Mesothelial cell of epicardium (in vitro differentiated cells): ENCODE measurements at places on chromosomes 5 and 9.

DNA sequence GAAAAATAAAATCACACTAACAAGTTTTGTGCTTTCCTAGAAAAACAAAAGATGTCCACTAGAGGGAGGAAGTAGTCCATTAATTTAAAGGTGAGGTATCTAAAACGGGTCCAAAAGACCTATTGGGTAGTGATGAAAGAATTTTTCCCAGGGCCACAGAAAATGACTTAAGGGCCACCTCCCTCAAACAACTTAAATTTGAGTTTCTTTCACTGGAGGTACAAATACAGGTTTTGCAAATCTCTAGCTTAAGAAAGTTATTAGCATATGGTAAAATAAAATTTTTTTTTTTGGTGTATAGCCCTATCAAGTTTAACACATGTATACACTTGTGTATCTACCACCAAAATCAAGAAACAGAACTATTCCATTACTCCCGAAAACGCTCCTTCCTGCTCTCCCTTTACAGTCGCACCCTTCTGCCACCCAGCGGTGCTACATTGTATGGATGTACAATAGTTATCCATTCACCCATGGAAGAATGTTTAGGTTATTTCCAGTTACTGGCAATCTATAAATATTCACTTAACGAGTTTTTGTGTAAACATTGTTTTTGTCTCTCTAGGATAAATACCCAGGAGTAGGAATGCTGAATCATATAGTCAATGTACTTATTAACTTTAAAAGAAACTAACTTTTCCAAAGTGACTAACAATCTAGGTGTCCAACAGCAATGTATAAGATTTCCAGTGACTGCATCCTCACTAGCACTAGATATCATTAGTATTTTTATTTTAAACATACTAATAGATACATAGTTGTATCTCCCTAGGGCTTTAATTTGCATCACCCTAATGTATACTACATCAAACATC is 21.9 kb downstream of the DEPDC1B start:
- no peak for DNase-seq
- peaks cover 2% of the 10 kb centered on the region for H3K4me1 ChIP-seq
- H3K27me3 ChIP-seq = no peaks in the 10 kb centered on the region
- H3K27ac ChIP-seq = no peak overlapping the region
- H3K36me3 ChIP-seq = peaks cover 8% of the 10 kb centered on the region

- H3K27me3 ChIP-seq = peaks cover 24% of the 10 kb centered on the region
- no peaks in the 10 kb centered on the region for H3K36me3 ChIP-seq
- peaks cover 51% of the 10 kb centered on the region for H3K4me1 ChIP-seq
- DNase-seq = no peak
Measured at GRCh38 chr5:5888284-5888683, 465.8 kb downstream of the ICE1 start.

DNA sequence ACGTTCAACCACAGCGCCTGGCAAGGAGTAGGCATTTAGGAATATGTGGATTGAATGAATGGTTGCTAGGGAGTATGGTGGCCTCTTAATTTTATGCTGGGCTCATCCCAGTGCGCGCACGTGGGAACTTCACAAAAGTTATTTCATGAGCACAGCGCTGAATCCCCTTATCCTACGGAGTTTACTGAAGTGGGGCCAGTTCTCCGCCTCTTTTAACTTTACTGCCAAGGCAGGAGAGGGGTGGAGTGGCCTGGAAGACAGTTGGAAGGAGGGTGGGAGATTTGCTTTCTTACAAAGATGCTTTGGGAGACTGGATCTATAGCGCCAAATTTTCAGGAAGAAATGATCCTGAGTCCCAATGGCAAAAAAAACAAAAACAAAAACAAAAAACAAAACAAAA is 326.5 kb downstream of the SH3GL2 start:
- peaks cover 82% of the 10 kb centered on the region for H3K27me3 ChIP-seq
- peak overlapping the region; percentile 72 for H3K4me3 ChIP-seq
- H3K4me1 ChIP-seq = peaks cover 25% of the 10 kb centered on the region
- DNase-seq = peak; percentile 38

GRCh38 chr9:134933076-134933659 is 15.5 kb upstream of the FCN1 start:
- DNase-seq = no peak
- no peaks in the 10 kb centered on the region for H3K36me3 ChIP-seq
- H3K4me1 ChIP-seq = peaks cover 11% of the 10 kb centered on the region
- no peak overlapping the region for H3K27ac ChIP-seq
- no peak overlapping the region for H3K4me3 ChIP-seq

- DNase-seq = no peak
- no peak overlapping the region for H3K4me3 ChIP-seq
- H3K4me1 ChIP-seq = no peaks in the 10 kb centered on the region
- no peaks in the 10 kb centered on the region for H3K36me3 ChIP-seq
Measured at GRCh38 chr5:109956884-109957283, 267.2 kb downstream of the MAN2A1 start.

GRCh38 chr5:204966-205670 is 12.8 kb downstream of the CCDC127 start:
- H3K4me3 ChIP-seq = no peak overlapping the region
- H3K27me3 ChIP-seq = no peaks in the 10 kb centered on the region

GRCh38 chr9:129757045-129757444 is 4.2 kb upstream of the PTGES start:
- no peak for DNase-seq
- no peaks in the 10 kb centered on the region for H3K27me3 ChIP-seq
- peaks cover 31% of the 10 kb centered on the region for H3K4me1 ChIP-seq

DNA sequence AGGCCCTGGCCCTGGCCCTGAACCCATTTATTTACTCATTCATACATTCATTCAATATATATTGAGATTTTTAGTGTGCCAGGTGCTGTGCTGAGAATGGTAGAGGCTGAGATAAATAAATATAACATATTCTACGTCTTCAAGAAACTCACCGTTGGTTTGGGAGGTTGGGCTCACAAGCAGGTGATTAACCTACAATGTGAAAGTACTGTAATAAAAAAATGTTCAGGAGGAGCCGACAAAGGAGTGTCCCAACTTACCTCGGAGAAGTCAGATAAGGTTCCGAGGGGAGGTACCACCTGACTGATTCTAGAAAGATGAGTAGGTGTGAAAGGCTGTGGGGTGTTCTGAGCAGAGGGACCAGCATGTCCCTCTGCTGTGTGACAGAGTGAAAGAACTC is 479.6 kb upstream of the KLF4 start:
- peaks cover 8% of the 10 kb centered on the region for H3K27me3 ChIP-seq
- no peak for DNase-seq
- no peak overlapping the region for H3K4me3 ChIP-seq
- no peaks in the 10 kb centered on the region for H3K4me1 ChIP-seq
- no peak overlapping the region for H3K27ac ChIP-seq

DNA sequence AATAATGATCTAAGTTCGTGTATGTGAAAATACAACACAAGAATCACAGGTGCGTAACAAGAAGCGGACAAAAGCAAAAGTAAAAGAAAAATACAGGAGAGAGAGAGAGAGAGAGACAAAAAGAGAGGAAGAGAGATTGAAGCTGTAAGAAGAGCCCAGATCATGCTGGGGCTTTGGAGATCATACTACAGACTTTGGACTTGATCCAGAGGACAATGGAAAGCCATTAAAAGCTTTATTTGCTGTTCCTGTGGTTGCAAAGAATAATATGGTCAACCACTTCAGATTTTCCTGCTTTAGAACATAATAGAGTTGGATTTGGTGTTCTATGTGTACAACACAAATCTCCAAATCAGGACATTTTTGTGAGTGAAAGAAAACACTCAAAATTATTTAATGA is 561.4 kb downstream of the CAAP1 start:
- no peak overlapping the region for H3K4me3 ChIP-seq
- H3K36me3 ChIP-seq = no peaks in the 10 kb centered on the region
- H3K4me1 ChIP-seq = peaks cover 2% of the 10 kb centered on the region
- no peak overlapping the region for H3K27ac ChIP-seq
- no peak for DNase-seq
- peaks cover 21% of the 10 kb centered on the region for H3K27me3 ChIP-seq

GRCh38 chr5:82105457-82105856 is 133.6 kb downstream of the ATG10 start:
- peaks cover 15% of the 10 kb centered on the region for H3K4me1 ChIP-seq
- H3K27ac ChIP-seq = no peak overlapping the region
- no peak overlapping the region for H3K4me3 ChIP-seq
- DNase-seq = no peak
- H3K27me3 ChIP-seq = no peaks in the 10 kb centered on the region

DNA sequence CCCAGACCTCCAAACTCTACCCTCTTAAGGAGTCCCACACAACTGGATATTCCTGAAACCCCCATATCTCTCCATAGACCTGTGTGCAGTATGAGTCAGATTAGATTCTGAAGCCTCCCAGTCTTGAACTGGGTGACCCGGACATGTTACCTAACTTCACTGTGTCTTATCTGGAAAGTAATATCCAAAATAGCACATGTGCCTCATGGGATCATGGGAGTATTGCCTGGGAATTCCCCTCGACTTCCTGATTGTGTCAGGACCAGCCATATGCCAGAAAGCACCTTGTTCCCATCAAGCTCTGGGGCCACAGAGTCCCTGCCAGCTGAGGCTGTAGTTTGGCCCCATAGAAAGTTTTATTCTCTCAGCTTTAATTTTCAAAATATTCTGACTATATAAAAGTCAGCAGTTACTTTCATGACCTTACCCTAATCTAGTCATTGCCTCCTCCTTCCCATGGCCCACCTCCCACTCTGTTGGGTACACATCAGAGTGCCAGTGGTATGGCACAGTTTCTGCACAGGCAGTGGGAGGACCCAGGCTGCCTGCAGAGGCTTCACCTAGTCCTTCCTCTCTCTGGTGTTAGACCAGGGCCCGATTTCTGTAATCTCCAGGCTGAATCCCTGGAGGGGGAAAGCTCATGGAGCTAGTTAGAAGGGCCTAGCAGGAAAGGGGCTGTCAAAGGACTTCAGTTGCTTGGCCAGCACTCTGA is 19.5 kb upstream of the B4GALT1 start:
- DNase-seq = no peak
- peaks cover 43% of the 10 kb centered on the region for H3K4me1 ChIP-seq
- no peaks in the 10 kb centered on the region for H3K36me3 ChIP-seq
- H3K4me3 ChIP-seq = no peak overlapping the region
- peaks cover 3% of the 10 kb centered on the region for H3K27me3 ChIP-seq

GRCh38 chr5:34866989-34867471 is 28.1 kb downstream of the TTC23L start:
- DNase-seq = no peak
- no peaks in the 10 kb centered on the region for H3K27me3 ChIP-seq
- peaks cover 7% of the 10 kb centered on the region for H3K36me3 ChIP-seq
- no peak overlapping the region for H3K4me3 ChIP-seq
- H3K27ac ChIP-seq = peak overlapping the region; percentile 52

GRCh38 chr5:56594792-56595191 is 220.6 kb upstream of the MAP3K1 start:
- no peak overlapping the region for H3K27ac ChIP-seq
- H3K27me3 ChIP-seq = no peaks in the 10 kb centered on the region
- H3K4me1 ChIP-seq = peaks cover 7% of the 10 kb centered on the region
- H3K36me3 ChIP-seq = no peaks in the 10 kb centered on the region

GRCh38 chr5:139745132-139745799 is 50.3 kb upstream of the PSD2 start:
- H3K27me3 ChIP-seq = peaks cover 33% of the 10 kb centered on the region
- H3K36me3 ChIP-seq = no peaks in the 10 kb centered on the region
- H3K4me3 ChIP-seq = no peak overlapping the region
- H3K4me1 ChIP-seq = peaks cover 50% of the 10 kb centered on the region
- DNase-seq = no peak

DNA sequence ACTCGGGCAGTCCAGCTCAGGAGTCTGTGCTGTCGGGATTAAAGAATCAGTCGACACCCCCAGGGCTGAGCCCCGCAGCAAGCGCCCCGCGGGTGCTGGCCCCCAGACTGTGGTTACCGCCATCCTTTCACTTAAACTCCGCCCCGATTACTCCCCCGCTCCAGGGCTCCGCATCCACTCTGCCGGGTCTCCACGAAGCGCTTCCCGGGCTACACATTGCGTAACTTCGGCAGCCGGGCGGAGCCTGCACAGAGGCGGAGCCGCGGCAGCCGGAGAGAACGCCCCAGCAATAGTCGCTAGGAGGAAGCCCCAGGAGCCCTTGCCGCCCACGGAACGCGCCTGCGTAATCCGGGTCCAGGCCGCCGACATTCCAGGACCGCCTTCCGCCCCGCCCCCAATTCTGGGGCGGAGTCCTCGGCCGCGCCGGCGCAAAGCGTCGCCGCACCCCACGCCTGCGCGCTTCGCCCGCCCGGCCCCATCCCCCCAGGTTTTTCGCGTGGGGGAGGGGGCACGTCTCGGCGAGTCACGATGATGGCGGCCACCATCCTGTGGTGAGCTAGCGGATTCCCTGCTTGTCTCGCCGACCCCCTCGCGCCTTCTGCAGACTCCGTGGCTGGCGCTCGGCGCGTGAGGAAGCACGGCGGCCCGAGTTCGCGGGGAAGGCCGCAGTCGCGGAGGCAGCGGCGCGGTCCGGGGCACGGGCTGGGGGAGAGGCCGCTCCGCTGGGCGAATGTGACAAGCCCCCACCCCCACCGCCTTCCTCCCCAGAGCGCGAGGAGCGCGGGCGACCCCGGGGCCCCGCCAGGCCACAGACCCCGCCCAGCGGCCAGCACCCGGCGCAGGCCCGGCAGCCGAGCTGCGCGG is at the start of gene RAD23B:
RAD23B (plus strand) TSS at position 521 of the 864 bp plus-strand sequence. CDS start 351 bp downstream, outside the sequence.
- H3K36me3 ChIP-seq = no peaks in the 10 kb centered on the region
- peak; percentile 99 for DNase-seq
- H3K27me3 ChIP-seq = no peaks in the 10 kb centered on the region
- H3K4me3 ChIP-seq = peak within 1 kb of the TSS; percentile 95
- H3K4me1 ChIP-seq = peaks cover 39% of the 10 kb centered on the region

- no peaks in the 10 kb centered on the region for H3K27me3 ChIP-seq
- H3K4me3 ChIP-seq = no peak overlapping the region
- no peaks in the 10 kb centered on the region for H3K36me3 ChIP-seq
- H3K4me1 ChIP-seq = no peaks in the 10 kb centered on the region
- no peak overlapping the region for H3K27ac ChIP-seq
- no peak for DNase-seq
Measured at GRCh38 chr5:129945028-129945427, 40.8 kb downstream of the CHSY3 start.

DNA sequence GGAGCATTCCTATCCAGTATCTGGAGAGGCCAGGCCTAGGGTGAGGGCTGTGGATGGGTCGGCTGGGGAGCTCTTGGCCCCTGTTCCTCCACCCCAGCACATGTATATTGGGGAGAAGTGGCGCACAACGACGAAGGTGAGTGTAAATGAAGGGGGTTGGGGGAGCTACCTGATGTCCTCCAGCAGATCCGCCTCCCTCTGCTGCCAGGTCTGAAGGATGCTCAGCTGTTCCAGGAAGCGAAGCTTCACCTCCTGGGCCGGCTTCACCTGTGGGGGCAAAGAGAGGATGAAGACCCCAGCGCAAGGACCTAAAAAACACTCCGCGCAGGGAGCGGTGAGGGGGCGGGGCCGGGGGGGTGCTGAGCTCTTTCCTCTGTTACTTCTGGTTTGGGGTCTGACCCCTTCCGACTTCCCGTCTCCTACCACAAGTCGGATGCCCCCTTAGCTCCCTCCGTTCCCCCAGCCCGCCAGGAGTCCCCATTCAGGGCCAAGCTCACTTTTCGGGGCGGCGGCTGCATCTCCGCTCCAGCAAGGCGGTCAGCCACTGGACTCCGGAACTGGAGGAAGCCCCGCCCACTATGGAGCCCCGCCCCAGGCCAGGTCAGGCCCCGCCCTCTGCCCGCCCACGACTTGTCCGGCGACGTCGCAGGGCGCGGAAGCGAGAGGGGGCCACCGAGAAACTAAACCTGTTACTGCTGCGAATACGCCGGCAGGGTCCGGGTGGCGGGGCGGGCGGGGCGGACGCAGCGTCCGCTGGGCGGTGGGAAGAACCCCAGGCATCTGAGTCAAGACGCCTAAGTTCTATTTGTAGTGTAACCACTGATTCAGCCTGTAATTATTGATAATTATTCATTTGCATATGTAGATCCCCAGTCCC is at the start of gene FCHSD1:
FCHSD1 (minus strand) TSS at position 568 of the 877 bp plus-strand sequence; CDS start at position 518, 50 bp downstream.
- peak; percentile 73 for DNase-seq
- H3K36me3 ChIP-seq = peaks cover 12% of the 10 kb centered on the region
